SHP77 treated with DMSO at 0.1 percent for 48 hours (cell line): ENCODE measurements at places on chromosomes 16 and 17.
A peak's percentile ranks its signal among the peaks of the same experiment; 100 is the strongest.

DNA sequence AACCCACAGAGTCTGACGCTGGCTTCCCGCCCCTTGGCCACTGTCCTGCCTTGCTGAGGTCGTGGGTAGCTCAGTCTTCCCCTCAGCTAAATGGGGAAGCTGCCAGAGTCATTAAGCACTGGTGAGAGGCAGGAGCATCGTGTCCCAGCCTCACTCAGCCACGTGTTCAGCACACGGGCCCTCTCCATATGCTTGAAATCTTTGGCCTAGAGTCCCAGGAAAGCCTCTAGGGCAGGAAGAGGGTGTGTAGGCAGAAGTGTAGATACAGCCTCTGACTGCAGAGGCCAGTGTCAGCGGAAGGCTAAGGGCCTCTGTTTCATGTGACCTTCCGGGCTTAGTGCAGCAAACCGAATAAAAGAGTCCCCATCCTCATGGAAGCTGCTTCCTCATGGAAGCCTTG lies 4.1 kb downstream of the DHODH start:
- no peak for DNase-seq

GRCh38 chr16:54431041-54431996 lies 144.7 kb upstream of the IRX3 start:
- DNase-seq, result no peak

DNA sequence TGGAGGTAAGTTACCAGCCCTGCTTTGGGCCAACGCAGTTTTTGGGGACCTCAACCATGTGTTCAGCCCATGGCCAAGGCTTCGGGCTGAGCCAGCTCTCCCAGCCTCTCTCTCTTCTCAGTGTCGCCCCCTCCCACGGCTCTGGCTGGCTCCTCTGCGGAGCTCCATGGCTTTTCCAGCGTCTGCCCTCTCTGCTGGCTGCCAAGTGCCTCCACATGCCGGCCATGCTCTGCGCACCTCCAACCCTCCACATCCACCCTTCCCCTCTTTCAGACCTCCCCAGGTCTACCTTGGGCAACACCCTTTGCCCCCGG lies 23.2 kb downstream of the COTL1 start:
- no peak for DNase-seq

DNA sequence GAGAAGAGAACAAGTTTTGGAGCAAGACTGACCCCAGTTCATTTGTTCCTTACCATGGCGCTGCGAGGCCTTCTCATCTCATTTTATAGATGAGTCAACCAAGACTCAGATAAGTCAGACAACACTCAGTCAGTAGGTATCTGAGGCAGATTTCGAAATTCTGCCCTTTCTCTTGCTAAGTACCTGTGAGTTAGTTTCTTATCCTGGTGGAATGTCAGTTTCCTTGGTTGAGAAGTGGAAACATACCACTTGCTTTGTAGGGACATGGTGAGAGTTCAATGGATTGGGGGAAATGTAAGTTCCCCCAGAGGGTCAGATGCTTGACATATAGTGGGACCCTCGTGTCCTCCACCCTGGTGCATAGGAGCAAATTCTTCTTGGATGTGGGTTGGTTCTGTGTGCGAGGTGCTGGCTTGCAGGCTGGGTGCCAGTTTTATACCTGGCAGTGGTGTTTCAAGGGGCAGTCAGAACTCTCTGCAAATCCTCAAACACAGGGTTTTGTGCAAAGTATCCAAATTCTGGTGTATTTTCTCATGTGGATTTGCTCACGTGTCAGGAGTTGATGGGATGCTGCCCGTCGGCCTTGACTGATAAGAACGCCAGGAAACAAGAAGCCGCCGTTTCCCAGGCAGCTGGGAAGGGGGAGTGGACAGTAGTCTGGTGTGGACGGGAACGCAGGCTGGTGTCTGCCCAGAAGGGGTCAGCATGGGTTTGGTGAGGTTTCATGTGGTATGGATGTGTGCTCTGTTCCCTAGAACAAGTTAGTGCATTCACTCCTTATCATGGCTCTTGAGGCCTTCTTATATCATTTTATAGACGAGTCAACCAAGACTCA lies 61.1 kb upstream of the CIBAR2 start:
- peak; percentile 37 for DNase-seq

DNA sequence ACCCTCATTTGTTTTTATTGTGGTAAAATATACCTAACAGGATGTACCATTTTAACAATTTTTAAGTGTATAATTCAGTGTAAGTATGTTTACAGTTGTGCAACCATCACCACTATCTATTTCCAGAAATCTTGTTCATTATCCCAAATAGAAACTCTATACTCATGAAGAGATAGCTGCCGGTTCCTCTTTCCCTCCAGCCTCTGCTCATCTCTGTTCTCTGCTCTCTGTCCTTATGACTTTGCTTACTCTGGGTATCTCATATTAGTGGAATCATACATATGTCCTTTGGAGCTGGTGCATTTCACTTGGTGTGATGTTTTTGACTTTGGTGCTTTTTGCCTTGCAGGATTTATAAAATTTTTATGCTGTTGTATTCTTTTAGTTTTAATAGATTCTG lies 19.4 kb downstream of the CYLD start:
- no peak for DNase-seq

DNA sequence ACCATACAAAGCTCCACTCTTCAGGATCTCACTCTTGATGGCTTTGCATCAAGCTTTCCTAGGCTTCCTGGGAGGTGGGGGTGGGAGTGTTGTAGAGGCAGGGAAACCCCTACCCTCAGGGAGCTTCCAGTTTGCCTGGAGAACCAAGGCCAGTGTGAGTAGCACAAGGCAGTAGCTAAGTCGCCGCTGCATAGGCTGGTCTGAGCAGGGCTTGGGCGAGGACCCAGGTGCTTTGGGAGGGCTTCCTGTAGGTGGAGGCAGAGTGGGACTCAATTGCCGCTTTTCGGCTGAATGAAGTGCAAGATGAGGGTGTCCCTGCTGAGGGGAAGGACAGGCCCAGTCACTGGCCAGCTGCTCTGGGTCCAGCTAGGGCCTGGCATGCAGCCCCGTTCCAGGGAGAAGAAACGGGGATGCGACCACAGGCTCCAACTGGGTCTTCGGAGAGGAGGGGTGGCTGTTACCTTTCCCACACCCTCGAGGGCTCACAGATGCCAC lies 3.9 kb downstream of the CD79B start:
- no peak for DNase-seq

- DNase-seq, result no peak
Measured at GRCh38 chr17:16926061-16926511, 45.8 kb downstream of the TNFRSF13B start.

DNA sequence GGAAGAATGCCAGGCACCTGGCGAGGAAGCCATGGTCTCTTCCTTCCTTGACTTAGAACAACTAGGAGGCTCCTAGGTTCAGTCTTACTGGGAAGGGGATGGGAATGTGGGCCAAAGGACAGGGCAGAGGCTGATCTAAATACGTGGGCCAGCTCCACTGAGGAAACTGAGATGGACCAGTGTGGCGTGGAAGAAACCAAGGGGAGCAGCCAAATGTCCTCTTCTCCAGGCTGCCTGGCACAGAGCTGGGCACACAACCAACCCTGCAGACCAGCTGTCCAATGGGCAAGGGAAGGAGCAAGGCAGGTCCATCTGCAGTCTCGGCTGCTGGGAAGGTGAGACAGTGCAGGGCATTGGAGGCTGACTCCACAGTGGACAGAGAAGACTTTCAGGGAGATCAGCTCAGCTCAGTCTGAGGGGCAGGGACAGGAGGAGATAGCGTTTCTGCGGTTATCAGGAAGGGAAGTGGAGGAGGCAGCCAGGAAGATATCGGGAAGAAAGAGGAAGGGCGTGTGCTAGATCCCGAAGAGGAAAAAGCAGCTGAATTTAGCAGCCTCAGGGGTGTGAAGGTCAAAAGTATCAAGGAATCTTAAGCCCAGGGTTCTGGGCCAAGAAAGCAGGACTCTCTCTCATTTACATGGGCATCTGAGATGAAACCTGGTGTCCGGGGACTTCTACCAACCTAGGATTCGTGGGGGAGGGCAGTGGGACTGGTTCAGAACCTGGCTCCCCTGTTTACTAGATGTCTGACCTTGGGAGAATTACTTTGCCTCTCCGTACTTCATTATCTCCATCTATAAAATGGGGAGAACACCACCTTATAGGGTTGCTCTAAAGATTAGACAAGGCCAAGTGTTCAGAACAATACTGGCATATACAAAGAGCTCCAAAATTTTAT lies 1.8 kb downstream of the KIFC3 start:
- DNase-seq, result no peak

- no peak for DNase-seq
Measured at GRCh38 chr16:72532906-72533410, 361.0 kb upstream of the PMFBP1 start.

- DNase-seq, result no peak
Measured at GRCh38 chr17:4186357-4186881, 43.4 kb downstream of the CYB5D2 start.

DNA sequence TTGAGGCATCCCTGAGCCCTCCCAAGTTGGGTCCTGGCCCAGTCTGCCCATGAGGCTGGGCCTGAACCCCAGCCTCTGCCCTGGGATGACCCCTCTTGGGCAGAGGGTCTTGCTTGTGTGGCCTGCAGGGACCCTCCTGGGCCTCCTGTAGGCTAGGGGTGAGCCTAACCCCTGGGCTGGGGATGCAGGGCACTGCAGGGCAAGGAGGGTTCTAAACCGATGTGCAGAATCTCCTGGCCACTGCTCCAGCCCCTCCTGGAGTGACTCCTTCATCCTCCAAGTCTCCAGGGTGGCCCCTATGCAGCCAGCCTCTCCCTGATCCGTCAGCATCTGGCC lies 37.5 kb downstream of the LGALS9 start:
- no peak for DNase-seq

DNA sequence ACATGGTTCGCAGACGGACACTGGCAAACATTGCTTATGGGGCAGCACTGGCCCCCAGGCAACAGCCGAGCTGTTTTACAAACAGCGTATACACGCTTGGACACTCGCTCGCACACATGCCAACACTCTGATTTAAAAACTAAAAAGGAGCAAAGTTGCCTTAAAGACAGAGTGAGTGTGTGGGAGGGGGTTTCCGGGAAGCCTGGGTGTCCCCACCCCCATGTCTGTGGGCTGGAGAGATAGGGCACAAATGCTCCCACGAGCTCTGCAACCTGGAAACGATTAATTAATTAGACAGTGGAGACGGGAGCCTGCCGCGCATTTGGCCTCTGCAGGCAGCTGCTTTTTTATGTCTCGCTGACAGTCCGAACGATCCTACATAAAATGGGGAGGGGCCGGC lies 107.9 kb upstream of the ZNF469 start:
- DNase-seq, result no peak

- DNase-seq, result no peak
Measured at GRCh38 chr16:87369117-87369765, 14.3 kb downstream of the FBXO31 start.

DNA sequence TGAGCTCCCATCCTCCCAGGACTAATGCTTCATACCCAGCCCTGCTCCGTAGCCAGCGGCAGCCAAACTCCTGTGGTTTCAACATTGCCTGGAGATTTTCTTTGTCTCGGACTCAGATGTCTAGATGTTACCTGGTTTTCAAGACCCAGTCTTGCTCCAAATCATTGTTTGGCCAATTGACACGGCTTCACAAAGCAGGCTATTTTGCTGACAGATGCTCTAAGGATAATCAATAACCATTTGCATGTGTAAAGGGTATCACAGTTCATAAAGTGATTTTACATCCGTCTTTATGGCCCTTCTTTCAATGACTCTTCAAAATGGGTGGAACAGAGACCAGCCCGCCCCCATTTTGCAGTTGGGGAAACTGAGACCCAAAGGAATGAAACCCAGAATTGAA lies 153.4 kb downstream of the SALL1 start:
- no peak for DNase-seq

DNA sequence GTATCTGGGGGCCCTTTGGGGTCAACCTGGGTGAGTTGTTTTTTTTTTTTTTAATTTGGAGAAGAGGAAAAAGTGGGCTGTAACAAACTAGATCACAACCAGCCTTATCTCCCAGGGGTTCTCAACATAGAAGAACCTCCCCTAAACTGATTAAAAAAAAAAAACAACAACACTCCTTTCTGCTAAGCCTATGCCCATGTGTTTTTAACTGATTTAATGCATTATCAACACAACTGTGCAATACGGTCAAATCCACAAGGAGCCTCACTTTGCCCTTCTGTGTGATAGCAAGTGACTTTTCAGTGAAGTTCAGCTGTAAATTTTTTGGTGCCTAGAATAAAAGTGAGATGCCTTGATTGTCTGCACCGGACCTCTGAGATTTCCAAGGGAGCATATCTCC lies 646 bp downstream of the MYH11 start:
- no peak for DNase-seq

- DNase-seq, result no peak
Measured at GRCh38 chr16:88702371-88703210, 3.6 kb downstream of the RNF166 start.

DNA sequence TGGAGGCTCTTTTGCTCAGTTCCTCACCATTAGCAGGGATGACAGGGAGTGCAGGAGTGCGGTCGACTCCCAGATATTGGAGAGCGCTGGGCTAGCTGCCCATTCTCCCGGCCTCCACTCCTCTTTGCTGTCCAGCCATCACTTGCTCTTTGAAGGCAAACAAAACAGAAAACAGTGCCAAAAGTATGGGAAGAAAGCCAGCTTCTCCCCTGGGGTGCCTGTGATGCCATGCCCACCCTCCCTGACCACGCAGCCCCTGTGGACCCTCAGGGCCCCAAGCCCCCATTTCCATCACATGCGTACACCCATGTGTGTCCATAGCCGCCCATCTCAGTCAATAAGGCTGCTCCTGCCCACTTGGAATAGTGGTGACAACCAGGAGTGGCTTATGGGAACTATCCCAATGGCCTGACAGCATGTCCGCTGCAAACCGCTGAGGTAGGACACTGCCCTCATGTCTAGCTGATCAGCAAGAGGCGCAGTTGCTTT lies 30.0 kb downstream of the MAPT start:
- no peak for DNase-seq

DNA sequence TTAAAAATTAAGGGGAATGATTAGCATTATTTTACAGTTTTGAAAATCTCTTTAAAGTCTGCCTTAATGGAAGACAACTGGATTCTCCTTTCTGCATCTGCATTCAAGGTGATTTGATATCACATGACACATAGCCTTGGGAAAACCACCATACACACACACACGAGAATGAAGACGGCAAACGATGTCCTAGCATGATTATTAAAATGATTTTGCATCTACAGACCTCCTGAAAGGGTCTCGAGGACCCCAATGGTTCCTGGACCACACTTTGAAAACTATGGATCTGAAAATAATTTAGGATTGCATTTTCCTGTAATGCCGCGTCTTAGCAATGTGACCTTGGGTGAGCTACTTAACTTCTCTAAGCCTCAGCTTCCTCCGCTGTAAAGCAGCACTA lies 11.8 kb upstream of the CHST4 start:
- DNase-seq, result no peak

DNA sequence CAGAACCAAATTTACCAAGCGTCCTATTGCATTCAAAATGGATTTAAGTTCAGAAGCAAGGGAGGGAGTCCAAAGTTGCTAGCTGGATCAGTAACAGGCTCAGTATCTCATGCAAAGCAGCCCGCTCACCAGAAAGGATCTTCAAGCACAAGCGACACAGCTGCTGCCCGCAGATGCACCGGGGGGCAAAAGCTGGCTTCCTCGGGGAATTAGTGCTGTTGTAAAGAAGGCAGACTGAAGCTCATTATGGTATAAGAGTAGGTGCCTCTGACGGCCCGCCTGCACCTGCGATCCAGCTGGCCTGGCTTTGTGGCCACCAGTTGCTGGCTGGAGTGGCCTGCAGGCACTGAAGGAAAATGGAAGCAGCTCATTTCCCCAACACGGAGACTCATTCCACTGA lies 128.4 kb upstream of the RCVRN start:
- DNase-seq, result no peak
